Stimulated activated CD8-positive, alpha-beta memory T cell treated with anti-CD3 and anti-CD28 coated beads, Interleukin-4, amount 100 ng/mL, for 4 hours (primary cell): ENCODE measurements at places on chromosomes 5 and 9.

- DNase-seq, result no peak
These were observed 15.2 kb upstream of the SH3RF2 start for GRCh38 chr5:145921211-145921610.

DNA sequence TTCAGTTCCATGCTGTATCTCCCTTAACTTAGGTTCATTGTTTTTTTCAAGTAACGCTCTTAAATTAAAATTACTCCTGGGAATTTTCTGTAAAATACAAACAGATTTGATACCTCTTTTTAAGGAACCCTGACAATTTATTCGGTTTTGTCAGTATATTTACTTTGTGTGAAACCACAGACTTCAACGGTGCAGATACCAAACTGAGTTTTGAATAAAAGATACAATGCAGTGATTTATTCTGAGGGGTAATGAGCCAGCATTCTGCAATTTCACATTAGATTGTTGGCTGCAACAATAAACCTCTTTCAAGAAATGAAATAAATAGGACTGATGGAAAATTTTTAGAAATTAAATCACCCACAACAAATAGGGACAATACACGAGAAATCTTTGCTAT is 308.6 kb upstream of the EDIL3 start:
- DNase-seq, result no peak

DNA sequence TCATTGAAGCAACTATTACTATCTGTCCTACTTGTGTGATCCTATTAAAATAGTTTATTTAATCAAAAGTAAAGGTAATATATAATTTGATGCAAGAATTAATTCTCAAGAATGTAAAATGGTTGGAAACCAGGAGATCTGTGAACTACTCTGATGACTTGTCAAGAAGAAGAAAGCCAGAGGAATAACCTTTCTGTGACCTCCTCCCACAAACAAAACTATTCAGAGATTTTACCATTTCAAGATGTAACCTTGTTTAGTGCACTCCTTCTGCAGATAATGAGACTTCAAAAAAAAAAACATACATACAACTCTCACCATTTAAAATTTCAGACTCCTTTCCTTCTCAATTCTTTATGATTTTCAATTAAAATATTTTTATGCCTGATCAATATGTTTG is 79.5 kb downstream of the RFX3 start:
- DNase-seq, result no peak

GRCh38 chr9:33837138-33837537 is 20.2 kb downstream of the UBE2R2 start:
- DNase-seq, result no peak

- DNase-seq, result no peak
These were observed 1.5 kb downstream of the SPINK9 start for GRCh38 chr5:148336704-148337435.

GRCh38 chr5:100574716-100575115 is 39.5 kb downstream of the FAM174A start:
- no peak for DNase-seq

DNA sequence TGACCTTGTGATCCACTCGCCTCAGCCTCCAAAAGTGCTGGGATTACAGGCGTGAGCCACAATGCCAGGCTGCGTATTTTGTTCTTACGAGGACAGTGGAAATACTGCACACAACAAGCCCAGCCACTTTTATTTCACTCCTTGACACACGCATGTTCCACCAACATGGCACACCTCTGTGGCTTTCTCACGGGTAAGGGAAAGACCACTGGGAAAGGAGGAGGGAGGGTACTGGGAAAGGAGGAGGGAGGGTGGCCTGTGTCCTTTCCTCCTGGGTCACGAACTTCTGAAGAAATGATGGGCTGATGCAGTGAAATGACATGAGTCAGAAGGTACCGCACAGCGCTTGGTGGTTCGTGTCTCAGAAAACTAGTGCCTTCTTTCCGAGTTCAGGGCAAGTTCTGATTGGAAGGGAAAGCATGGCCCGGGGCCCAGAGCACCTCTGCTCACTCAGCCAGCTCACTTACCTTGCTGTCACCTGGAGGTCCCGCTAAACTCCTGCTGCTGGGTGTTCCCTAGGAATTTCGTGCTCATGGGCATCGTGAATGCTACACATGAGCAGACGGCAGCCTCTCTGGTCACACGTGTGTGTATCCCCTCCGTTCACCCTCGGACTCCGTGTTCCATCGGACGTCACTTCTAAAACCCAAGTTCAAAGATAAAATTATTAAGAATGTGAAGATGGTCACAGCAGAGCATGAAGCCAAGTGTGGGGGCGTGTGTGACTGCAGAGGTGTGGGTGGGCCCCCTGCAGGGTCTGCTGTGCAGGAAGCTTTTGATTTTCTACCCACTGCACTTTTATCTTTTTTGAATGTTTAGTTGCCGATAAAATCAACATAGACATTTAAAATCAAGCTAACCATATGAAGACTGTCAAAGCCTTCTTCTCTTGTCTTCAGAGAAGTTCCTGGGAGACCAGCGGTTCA is 42.9 kb downstream of the LAMC3 start:
- DNase-seq, result no peak

GRCh38 chr5:113320273-113320780 is 114.5 kb downstream of the TSSK1B start:
- DNase-seq, result no peak

GRCh38 chr5:15604986-15605385 is 105.0 kb downstream of the FBXL7 start:
- DNase-seq, result no peak

GRCh38 chr5:15898641-15899040 is 280.9 kb downstream of the MARCHF11 start:
- DNase-seq, result no peak

DNA sequence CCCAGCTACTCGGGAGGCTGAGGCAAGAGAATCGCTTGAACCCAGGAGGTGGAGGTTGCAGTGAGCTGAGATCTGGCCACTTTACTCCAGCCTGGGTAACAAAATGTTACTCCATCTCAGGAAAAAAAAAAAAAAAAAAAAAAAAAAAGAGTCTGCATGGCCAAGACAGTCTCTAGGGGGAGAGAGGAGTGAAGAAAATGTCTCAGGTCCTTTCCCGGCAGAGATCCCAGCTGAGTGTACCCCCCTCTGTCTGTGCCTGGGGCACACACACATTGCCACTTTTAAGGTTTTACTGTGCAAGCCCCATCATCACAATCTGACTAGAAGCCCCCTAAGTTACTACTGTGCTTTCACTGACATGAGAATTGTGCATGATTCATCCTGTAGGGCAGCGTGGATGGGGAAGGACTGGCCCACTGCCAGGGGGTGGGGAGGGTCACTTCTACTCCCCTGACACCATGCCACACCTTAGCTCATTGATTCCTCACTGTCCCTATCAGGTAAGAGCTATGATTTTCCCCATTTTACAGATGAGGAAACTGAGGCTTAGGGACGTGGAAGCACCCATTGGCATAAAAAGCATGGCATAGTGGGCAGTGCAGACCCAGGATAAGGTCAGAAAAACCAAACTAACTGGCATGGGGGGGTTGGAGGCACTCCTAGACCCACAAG is 102.3 kb upstream of the LARP1 start:
- DNase-seq, result no peak

DNA sequence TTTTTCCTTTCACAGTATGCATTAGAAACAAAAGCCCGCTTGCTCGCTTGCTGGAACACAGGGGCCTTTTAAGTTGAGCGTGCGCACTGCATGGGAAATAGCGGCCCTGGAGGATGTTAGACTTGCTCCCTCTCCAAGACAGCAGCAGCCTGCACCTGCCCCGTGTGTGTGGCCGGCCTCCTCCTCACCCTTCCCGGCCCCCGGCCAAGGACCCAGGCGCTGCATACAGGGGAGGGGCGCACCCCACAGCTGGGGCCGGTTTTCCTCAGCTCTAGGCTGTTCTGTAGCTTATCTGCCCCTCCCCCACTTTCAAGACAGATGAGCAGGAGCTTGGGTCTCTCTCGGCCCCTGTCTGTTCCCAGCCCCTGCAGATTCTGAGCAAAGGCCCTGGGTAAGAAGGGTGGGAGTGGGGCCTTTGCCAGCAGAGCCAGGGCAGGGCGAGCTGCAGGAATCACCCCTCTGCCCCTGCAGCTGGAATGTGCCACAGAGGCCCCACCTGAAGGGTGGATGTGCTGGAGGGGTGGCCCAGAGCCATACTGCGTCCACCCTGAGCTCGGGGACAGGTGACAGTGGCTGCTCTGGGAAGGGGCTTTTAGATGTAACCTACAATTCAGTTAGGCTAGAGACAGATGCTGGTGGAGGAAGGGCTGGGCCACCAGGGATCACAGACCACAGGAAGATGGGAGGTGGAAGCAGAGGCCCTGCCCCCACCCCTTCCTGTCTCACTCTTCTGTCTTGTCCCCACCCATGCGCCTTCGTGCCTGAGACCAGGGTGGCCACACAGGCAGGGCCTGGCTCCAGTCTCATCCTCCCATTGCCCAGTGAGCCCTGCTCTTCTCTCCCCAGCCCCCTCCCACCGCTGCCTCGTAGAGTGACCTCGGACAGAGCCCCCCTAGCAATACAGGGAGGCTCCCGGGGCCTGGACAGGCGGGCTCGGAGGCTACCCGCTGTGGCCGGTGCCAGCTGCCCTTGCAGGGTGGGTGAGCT is 132.4 kb downstream of the DAB2IP start:
- DNase-seq, result no peak

GRCh38 chr9:18891946-18892670 is 140.9 kb downstream of the SAXO1 start:
- DNase-seq, result no peak

DNA sequence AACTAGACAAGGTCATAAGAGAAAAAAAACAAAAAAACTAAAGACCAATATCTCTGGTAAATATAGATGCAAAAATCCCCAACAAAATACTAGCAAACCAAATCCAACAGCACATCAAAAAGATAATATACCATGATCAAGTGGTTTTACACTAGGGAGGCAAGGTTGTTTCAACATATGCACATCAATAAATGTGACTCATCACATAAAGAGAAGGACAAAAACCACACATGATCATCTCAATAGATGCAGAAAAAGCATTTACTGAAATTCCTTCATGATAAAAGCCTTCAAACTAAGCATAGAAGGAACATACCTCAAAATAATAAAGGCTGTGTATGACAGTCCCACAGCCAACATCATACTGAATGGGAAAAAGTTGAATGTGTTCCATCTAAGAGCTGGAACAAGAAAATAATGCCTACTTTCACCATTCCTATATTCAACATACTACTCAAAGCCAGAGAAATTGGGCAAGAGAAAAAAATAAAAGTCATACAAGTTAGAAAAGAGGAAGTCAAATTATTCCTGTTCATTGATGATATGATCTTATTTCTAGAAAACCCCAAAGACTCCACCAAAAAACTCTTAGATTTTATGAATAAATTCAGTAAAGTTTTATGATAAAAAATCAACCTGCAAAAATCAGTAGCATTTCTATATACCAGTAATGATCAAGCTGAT is 72.2 kb upstream of the FAM169A start:
- DNase-seq, result no peak

GRCh38 chr9:79912318-79913070 is 340.7 kb downstream of the TLE4 start:
- DNase-seq, result no peak

DNA sequence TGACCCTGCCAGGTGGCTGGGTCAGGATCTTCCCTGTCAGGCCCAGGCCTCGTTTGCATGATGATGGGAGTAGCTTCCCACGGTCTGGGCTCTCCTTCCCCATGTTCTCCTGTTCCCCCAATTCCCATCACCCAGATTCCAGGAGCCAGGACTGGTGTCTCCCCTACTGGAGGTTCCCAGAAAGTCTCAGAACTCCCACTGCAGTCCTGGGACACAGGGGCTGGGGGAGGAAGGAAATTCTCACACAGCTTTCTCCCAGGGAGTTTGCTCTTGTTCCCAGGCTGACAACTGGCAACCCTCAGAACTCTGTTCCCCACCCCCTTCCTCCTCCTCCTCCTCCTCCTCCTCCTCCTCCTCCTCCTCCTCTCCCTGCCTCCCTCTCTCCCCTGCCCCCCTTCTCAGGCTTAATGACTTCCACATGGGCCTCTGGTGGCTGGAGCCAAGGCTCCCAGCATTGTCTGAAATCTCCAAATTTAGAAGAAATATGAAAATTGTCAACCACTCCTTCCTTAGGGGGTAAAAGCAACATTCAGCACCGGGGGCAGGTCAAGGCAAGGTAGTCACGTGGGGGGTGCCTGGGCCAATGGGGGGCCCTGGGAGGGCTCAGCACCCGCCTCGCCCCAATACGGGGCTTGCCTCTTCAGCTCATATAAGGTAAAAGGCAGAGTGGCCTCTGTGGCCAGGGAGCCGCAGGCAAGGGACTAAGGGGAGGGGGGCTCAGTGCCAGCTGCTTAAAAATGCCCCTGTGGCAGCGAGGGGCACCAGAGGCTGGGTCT is 27.3 kb upstream of the IL17B start:
- no peak for DNase-seq
